ENCODE measurements at places on chromosomes 2 and 18.

DNA sequence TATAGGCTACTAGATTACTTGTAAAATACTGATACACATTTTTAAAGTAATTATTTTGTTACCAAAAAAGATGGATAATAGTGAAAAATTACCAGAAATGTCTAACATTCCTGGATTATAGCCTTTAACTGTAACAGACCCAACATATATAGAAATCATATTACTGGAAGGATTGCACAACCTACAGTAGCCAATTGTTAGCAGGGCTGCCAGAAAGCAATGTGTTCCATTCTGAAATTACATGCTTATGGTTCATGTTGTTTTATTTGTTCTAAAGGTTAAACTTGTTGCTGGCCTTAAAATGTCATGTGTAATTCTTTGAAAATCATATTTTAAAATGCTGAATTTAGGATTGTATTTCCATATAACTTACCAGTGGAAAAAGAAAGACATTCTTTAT lies 793.6 kb upstream of the ACVR2A start:
- no peak for DNase-seq

- no peak for DNase-seq
These were observed 191.2 kb downstream of the BCL2 start for GRCh38 chr18:63128237-63128974.

- no peak for DNase-seq
These were observed 109.5 kb downstream of the EIPR1 start for GRCh38 chr2:3267869-3268704.

DNA sequence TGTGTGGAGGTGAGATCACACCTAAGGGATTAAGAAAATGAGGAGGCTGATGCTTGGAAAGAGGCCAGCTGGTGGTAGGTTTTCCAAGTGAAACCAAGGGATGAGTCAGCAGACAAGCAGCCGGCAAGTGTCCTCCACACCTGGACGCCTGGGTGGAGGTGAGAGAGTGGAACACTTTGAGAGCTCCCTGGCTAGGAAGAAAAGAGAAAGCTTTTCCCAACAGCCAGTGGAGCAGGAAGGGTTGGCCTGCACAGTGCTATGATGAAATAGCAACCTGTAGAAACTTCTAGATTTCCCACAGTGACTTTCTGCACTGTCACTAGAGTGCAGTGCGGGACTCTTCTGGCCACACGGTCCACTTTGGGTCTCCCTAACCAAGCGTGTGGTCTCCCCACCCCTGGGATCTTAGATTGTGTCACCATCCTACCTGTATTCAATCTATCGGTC lies 19.6 kb upstream of the IL37 start:
- no peak for DNase-seq

DNA sequence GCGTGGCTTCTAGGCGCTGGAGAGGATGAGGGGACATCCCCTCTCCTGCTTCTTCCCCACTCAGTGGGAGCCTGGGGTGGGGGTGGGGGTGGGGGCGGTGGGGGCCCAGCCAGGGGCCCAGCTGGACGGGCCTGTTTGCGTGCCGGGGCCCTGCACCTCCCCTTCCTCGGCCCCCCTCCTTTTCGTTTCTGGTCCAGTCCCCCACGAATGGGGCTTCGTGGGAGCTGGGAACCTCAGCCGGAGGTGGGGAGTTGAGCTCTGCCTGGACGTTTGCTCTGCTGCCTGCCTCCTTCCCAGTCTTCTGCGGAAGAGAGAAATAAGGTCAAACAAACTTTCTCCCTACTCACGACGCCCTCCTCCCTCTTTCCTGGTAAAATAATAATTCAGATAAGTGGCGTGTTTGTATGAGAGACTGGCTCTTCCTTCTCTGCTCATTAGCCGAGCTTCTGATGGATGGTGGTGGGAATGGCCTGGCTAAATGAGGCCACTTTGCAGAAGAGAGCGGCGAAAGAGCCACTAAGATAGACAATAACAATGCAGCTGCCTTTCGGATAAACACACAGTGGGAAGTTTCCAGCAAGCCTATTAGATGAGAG lies 782 bp downstream of the MTA3 start:
- DNase-seq, result peak; percentile 41

- DNase-seq, result peak; percentile 39
These were observed 808 bp downstream of the ATP5MC3 start for GRCh38 chr2:175180701-175181103.

- no peak for DNase-seq
These were observed 59.3 kb upstream of the TCF4 start for GRCh38 chr18:55647331-55647730.

GRCh38 chr2:156675896-156676295 lies 239.7 kb downstream of the GPD2 start:
- DNase-seq, result no peak

DNA sequence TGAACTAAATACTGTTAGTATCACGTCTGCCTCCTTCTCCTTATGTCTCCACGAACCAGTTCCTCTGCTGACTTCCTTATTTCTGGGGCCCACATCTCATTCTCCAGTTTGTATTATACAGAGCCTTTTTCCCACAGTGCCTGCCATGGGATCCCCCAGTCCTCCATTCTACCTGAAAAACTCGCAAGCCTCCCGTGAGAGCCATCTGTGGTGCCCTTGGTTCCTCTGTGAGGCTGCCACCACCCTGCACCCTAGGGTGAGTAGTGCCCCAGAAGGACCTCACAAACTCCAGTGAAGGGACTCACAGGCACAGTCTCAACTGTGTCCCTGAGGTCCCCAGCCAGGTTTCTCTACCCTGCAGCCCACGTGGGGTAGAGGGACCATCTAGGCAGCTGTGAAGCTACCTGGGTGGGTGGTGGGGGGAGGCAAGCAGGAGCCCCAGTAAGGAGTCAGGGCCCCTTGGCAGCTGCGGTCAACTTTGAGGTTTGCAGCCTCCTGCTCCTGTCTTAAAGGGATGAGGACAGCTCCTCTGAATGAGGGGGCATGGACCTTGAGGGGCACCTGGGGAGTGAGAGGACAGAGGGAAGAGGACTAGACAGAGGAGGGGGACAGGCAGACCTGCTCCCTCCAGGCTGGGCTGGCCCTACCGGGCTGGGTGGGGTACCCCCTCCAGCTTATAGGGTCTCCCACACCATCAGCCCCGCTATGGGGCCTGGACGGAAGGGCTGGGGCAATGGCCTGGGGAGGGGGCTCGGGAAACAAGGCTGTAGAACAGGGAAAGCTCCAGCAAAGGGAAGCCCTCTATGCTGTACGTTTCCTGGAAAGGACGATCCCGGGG lies 1.0 kb downstream of the PSTPIP2 start:
- DNase-seq, result no peak

All from dorsolateral prefrontal cortex (tissue), 122 donors.